ENCODE measurements at places on chromosomes 3 and 15.

DNA sequence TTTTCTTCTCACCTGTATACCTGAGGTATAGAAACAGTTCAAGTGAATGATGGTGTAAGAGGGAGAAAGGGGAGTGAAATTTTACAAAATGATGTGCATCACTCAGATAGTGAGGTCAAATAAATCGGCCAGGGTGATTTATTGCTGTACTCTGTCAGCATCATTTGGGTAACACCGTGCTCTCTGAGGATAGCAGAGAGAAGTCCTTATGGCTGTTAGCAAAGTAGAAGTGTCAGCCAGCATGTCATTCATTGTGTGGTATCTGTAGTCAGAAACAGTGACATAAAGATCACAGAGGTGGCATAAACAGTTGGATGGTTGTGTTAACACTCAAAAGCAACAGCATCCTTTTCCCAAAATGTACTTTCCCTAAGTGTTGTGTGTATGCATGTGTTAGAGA lies 53.4 kb downstream of the PSMD6 start:
- DNase-seq: no peak

DNA sequence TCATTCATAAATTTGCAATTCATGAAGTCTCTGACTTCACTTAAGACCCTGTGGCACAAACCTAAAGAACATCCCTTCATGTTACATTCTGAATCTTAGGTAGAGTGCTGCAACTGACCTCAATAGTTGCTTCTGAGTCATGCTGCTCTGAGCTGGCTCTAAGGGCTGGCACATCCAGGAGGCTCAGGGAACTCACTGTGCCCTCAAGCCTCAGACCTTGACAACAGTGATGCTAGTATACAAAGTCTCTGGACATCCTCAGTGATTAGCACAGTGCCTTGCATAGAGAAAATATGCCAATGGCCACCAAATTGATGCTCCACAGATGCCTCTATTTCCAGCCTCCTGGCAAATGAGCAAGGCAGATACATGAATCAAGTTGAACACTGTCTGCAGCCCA lies 740.9 kb upstream of the LMCD1 start:
- DNase-seq: no peak

DNA sequence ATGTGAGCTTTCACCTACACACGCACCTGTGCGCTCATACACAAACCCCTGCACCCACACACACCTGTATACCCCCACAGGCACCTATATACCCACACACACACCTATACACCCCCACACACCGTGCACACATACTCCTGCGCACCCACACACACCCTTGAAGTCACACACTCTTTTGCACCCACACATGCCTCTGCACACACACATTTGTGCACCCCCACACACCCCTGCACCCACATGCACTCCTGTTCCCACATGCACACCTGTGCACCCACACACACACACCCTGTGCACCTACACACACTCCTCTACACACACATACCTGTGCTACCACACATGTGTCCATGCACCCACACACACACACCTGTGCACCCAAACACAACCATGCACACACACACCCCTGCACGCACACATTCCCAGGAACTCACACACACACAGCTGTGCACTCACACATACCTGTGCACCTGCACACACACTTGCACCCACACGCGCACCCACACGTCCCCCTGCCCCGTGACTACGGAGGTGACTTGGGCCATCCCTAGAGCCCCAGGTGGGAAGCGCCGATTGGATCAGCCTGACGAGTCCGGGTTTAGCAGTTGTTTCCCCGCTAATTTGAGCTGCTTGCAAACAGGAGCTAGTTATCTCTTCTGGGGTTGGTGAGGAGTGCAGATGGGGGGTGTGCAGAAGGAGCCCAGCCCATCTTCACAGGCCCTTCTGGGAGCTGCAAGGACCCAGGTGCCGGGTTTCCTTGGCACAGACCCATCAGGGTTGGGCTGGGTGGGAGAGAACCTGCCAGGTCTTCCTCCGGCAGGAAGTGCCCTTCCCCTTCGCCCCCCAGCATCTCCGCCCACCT lies 97.8 kb downstream of the CHSY1 start:
- DNase-seq: no peak

- DNase-seq: no peak
Measured at GRCh38 chr15:32870240-32871033, 152.6 kb downstream of the GREM1 start.

GRCh38 chr15:32029862-32030781 lies at the start of gene CHRNA7:
Gene CHRNA7, plus strand, starts transcription at chr15:32030515. Its CDS starts 80 bp downstream, at chr15:32030595.
- peak; percentile 86 for DNase-seq

GRCh38 chr3:142888099-142888480 lies 793 bp downstream of the PCOLCE2 start:
- peak; percentile 66 for DNase-seq
